ENCODE measurements at places on chromosomes 16 and 17.
A peak's percentile ranks its signal among the peaks of the same experiment; 100 is the strongest.

DNA sequence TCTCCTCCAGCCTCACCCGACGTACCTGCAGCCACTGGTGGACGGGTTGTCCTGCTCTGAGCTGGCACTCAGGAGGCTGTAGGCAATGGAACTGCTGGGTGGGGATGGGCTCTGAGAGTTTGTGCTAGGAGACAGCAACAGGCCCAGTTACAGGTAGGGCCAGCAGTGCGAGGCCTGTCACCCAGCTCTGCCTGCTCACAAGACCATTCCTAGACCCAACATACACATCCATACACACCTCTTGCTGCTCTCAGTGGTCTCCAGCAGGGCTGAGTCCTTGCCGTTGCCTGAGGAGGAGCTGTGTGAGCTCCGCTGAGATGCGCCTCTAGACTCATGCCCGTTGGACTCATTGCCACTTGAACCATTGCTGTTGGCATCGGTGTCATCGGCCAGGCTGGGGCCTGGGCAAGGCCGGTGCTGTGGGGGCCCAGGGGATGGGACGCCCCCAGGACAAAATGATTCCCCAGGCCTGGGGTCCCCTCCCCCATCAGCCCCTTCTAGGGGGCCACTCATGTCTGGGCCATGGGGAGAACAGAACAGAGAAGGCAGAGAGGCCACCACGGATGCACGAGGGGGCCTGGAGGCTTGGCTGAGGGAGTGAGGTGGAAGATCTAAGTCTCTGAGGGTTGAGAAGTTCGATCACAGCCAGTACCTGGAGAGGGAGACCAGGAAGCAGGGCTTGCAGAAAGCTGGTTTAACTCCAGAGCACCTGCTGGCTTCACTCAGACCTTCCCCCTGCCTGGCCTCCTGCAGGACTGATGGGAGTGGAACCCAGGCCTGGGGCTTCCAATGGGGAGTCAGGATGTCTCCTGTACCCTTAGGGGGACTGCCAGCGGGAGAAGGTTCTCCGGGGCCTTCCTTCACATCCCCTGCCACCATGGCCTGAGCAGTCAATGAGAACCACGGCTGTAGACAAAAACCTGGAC lies 1.7 kb downstream of the PER1 start:
- DNase-seq, result no peak

DNA sequence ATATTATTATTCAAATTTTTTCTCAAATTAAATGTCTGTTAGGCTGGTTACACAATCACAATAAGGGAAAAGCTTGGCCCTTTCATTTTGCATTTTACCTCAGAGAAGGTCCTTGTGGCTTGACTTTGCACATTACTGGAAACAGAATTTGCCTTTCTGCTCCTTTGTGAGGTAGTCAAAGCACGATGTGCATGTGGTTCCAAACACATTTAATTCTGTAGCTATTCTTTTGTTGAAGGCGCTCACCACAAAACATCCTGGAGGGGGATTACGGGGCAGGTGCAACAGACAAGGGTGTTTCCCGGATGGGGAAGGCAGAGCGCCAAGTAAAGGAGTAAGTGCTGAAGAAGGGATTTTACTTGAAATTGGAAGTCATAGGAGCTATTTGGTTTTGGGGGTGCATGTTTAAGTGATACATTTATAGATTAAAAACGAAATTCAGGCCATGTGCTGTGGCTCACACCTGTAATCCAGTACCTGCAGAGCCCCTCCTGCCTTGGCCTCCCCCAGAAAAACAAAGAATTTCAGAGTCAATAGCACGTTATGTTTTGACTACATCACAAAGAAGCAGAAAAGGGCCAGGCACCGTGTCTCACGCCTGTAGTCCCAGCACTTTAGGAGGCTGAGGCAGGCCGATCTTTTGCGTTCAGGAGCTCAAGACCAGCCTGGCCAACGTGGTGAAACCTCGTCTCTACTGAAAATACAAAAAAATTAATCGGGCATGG lies 31.2 kb upstream of the TENT4B start:
- peak; percentile 15 for DNase-seq

DNA sequence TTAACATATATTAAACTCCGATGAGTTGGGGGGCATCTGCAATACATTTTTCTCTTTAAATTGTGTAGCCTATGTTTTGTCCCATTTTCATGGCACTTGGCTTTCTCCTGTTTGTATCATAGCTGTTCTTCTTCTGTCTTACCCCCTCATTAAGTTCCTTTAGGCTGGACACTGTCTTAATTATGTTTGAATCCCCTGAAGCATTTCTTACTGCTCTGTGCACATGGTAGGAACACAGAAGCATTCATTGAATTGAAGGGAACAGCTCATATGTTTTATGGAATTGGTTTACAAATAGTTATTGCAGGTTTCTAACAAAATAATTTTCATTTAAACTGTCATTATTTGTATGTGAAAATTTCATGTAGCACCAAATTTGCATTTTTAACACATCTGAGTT lies 176.8 kb downstream of the TANC2 start:
- no peak for DNase-seq

DNA sequence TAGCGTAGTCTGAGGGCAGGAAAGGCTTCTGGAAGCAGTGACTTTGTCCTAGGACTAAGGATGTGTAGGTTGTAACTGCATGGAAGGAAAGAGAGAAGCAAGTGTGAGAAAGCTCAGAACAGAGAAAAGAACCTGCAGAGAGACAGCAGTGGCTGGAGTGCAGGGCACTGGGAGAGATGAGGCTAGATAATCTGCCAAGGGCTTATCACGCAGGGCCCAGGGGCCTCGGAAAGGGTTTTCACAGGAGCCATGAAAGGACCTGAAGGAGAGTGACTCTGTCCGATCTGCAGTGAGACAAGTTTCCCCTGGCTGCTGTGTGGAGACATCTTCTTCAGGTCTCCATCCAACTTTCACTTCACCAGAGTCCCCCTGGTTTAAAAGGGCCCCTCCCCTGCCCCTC lies 7.1 kb upstream of the SRCAP start:
- DNase-seq, result no peak

DNA sequence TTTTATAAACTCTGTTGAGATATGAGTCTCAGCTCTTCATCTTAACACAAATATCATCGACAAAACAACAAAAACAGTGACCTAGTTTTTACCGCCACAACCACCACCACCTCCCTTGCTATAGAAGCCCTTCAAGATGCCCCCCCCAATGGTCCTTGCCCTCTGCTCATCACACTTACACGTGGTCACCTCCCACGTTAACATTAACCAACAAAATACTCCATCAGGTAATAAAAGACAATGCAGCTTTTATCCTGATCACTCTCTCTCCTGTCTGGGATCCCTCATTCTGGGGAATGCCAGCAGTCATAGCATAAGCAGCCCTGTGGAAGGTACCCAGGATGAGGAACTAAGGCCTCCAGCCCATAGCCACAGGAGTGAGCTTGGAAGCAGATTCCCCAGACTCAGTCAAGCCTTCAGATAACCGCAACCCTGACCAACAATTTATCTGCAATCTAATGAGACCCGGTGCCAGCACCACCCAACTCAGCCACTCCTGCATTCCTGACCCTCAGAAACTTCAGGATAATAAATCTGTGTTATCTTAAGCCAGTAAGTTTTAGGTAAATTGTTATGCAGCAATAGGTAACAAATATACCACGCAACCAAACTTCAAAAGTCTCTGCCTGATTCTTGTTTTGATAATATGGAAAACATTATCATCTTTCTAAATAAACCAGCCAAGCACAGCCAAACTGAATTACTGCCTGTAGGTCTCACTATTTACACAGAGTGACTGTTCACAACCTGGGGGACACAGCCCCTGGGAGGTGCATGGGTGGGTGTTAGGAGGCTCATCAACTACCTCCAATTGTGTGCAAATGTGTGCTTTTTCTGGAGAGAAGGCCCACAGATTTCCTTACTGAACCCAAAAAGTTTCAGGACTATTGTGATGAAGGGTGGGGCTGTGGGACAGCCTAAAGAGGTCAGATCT lies 6.1 kb downstream of the PECAM1 start:
- DNase-seq, result no peak

DNA sequence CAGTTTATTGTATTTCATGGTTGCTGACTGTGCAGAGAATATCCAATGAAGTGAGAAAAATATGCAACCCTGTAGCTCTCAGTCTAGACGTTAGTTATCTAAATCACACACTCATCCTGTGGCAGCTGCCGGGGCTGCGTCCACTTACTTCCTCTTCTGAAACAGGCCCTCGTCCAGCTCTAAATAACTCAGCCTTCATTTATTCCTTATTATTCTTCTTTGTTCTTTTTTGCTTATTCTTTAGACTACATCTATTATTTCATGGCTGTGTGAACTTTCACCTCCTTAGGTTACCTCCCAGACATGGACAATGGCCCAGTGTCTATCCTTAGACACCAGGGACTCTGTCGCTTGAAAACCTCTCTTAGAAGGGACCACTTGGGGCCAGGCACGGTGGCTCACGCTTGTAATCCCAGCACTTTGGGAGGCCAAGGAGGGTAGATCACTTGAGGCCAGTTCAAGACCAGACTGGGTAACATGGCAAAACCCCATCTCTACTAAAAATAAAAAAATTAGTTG lies 3.4 kb upstream of the THUMPD1 start:
- DNase-seq, result no peak

DNA sequence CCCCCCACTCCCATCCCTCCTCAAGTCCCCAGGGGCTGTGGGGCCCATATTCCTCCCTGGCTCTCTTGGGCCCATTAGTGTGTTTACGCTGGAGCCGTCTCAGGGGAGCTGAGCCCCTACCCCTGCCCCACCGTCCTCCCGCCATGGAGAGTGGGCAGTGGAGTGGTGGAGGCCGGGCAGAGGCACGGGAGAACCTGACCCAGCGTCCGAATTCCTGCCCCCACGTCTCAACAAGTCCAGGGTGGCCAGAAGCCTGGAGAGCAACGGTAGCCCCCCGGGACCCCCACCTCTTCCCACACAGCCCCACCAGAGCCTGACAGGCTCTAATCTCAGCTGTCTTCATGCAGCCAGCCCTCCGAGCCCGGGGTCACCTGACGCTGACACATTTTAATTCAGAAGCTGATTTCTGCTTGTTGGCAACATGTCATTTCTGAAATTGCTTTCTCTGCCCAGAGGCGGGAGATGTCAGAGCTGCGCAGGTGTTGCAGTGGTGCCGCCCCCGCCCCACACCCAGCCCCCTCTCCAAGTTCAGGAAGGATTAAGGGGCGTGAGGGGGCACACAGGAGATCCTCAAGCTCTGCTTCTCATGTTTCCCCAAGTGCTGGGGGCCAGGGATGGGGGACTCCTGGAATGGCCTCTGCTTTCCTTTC lies 32.6 kb downstream of the WNT9B start:
- DNase-seq, result no peak

DNA sequence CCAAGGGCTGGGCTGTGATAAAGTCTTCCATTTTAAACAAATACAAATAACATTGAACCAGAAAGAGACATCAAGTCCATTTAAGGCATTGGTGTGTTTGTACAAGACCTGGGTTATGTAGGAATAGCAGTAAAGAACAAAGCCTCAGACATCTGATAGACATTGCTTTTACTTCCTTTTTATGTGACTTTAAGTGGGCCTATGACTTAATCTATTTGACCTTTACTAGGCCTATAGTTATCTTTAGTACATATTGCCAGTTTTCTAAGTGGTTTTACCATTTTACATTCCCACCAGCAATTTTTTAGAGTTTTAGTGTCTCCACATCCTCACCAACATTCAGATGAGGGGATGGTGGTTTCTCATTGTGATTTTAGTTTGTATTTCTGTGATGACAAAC lies 298.8 kb downstream of the ZFHX3 start:
- no peak for DNase-seq

DNA sequence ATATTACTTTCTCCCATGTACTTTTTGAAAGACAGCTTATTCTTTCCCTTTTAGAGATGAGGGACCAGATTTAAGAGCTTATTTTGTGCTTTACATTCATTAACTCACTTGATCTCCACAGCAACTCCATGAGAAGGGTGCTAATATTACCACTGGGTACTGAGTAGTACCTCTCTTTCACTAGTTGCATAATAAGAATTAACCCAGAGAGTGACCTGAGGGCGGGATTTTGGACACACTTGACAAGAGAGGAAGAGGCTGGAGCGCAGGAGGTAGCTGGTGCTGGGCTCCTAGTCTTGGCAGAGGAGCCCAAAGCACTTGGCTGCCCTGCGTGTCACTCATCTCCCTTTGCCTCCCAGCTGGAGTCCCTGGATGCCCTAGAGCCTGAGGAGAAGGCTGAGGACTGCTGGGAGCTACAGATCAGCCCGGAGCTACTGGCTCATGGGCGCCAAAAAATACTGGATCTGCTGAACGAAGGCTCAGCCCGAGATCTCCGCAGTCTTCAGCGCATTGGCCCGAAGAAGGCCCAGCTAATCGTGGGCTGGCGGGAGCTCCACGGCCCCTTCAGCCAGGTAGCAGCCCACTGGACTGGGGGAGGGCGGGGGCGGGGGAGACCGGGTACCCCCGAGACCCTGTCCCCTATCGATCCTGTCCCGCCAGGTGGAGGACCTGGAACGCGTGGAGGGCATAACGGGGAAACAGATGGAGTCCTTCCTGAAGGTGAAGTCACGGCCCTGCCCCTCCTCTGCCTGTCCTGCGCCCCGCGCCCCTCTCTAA lies 1.7 kb upstream of the MAZ start:
- DNase-seq, result no peak

DNA sequence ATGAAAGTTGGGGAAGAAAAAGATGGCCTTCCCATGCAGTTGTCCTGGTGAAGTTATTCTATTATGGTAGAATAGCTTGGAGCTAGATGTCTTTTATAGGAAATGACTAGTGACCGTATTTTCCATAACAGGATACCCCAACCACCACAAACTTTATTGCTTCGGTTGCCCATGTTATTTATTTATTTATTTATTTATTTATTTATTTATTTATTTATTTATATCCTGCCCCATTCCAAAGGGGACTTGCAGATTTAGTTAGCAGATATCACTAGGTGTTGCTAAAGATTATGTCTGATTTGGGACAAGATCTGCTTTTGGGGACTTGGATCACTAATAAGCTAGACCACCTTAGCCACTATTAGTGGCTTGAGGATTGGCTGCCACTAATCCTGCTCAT lies 68.3 kb downstream of the ARHGAP44 start:
- no peak for DNase-seq

GRCh38 chr17:57524839-57525568 lies 220.1 kb downstream of the CCDC182 start:
- no peak for DNase-seq

DNA sequence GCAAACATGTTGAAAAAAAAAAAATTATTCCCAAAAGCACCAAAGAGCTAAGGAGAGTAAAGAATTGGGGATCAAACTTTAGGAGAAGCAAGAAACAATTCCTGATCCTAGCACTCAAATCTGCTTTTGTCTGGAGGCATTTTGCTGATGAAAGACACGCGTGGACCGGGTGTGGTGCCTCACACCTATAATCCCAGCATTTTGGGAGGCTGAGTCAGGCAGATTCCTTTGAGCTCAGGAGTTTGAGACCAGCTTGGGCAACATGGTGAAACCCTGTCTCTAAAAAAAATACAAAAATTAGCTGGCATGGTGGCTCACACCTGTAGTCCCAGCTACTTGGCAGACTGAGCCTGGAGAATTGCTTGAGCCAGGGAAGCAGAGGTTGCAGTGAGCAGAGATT lies 35.4 kb downstream of the ZFP90 start:
- DNase-seq, result no peak

GRCh38 chr16:87721622-87722585 lies 43.9 kb downstream of the KLHDC4 start:
- no peak for DNase-seq
